ENCODE measurements at places on chromosomes 5 and 9.

GRCh38 chr5:1654786-1655495 lies 131.2 kb upstream of the LPCAT1 start:
- DNase-seq = no peak

- no peak for DNase-seq
Measured at GRCh38 chr5:91224456-91224855, 158.7 kb downstream of the ARRDC3 start.

- DNase-seq = no peak
Measured at GRCh38 chr9:135669616-135670285, 6.6 kb downstream of the LCN9 start.

- no peak for DNase-seq
Measured at GRCh38 chr5:159588941-159589340, 258.7 kb upstream of the IL12B start.

- DNase-seq = no peak
Measured at GRCh38 chr5:54792611-54793404, 192.6 kb downstream of the ESM1 start.

All from left colon (tissue), 2 donors.